ENCODE measurements at places on chromosomes 16 and 17.

- no peak for DNase-seq
Observed at GRCh38 chr17:15343749-15344148, 2.4 kb upstream of the TEKT3 start.

DNA sequence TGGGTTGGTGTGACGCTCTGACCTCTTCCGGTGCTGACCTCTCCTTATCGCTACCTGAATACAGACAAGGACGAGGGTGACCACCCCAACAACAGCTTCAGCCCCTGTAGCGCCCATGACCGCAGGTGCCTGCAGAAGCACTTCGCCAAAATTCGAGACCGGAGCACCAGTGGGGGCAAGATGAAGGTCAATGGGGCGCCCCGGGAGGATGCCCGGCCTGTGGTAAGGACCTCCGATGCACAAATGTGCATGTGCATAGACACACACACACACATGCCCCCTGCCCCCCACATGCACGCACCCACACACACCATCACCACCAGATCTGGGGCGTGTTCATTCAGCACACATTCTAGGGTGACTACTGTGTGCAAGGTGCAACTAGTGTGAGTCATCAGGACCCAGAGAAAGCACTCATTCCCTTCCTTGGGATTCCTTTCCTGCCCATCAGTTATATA, 9.7 kb downstream of the IGFBP4 start:
- no peak for DNase-seq

DNA sequence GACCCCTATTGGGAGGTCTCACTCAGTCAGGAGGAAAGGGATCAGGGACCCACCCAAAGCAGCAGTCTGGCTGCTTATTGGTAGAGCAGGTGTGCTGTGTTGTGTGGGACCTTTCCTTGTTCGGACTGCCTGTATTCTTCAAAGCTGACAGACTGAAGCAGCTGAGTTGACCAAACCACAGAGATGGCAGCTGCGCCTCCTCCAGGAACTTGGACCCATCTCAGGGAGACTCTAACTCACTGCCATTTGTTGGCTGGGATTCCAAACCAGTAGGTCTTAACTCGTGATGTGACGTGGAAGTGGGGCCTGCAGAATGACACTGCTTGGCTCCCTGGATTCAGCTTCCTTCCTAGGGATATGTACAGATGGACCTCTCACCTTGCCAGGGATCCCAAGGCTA, 9.6 kb upstream of the UQCRC2 start:
- no peak for DNase-seq

- no peak for DNase-seq
Observed at GRCh38 chr17:71777048-71777640, 343.7 kb upstream of the SOX9 start.

Measured in hematopoietic multipotent progenitor cell treated with erythropoietin and hydrocortisone succinate and interleukin-3 and kit ligand, for 4 days (in vitro differentiated cells).